ENCODE measurements at places on chromosomes 7 and 10. TPM values are rescaled to one million over a fixed set of nuclear protein-coding genes. Genes with fewer than 3 reads are reported as not detected.

DNA sequence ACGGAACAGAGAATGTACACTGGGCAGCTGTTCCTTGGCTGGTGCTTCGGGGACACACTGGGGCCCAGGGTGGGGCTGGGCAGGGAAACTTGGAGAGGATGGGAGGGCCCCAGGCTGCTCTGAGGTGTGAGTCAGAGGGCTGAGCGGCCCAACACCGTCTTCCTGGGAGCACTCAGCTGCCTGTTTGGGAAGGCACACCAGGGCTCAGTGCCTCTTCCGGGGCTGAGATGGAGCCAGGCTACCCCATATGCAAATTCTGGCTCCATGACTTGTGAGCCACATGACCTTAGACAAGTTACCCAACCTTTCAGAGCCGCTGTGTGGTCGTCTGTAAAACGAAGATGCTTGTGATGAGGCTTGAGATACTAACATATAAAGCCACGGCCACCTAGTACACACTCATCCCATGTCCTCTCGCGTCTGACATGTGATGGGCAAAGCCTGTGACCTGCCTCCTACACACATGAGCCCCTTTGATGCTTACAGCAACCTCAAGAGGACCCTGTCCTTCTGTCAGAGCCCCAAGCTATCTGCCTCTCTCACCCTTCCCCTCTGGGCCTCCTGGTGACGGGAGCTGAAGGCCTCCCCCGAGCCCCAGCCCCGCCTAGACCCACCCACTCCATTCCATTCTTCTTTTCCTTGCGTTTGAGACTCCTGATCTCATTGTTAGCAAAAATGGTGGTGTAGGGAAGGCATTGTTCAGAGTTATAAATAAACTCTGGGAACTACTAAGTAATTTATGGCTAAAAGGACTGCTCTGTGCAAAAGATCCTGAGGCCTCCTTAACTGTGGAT lies 26.1 kb downstream of the KLRG2 start:
- DNase-seq: peak; percentile 55

GRCh38 chr10:131314799-131315198 lies 3.3 kb upstream of the TCERG1L start:
- no peak for DNase-seq

DNA sequence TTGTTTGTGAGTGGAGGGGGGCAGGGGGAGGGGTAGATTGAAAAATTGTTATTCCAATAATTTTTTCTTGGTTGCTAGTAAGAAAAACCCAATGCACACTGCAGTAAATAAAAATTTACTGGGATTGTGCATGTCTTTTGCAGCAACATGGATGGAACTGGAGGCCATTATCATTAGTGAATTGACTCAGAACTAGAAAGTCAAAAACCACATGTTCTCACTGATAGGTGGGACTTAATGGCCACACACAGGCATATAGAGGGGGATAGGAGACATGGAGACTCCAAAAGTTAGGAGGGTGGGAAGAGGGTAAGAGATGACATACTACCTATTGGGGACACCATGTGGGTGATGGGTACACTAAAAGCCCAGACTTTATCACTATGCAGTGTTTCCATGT lies 67.2 kb downstream of the BUB3 start:
- DNase-seq: no peak

- DNase-seq: no peak
Measured at GRCh38 chr7:71870812-71871211, 541.3 kb downstream of the CALN1 start.

Gene FAM171A1
- total RNA-seq: 2.6 TPM

- no peak for DNase-seq
Measured at GRCh38 chr10:118214776-118215175, 127.3 kb downstream of the FAM204A start.

- no peak for DNase-seq
Measured at GRCh38 chr7:150356265-150356897, 12.2 kb upstream of the REPIN1 start.

Gene LIPJ
- total RNA-seq: not detected

DNA sequence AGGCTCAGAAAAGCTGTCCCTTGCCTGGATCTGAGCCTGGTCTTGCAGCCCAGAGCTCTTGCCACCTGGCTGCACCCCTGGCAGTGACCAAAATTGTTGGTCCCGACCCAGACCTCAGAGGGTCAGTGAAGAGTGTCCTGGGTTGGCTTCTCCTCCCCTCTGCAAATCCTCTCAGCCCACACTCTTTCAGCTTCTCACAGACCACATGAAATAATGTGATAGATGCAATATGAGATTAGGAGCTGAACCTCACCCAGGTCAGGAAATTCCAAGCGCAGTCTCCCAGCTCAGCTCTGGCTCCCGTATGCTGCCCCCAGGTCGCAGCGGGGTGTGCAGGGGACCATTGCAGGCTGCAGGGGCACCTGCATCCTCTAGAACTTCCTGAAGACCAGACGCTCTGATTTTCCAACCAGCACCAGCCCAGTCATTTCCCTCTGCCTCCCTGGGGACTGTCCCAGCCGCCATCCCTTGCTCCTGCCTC lies 19.6 kb upstream of the RET start:
- DNase-seq: no peak

DNA sequence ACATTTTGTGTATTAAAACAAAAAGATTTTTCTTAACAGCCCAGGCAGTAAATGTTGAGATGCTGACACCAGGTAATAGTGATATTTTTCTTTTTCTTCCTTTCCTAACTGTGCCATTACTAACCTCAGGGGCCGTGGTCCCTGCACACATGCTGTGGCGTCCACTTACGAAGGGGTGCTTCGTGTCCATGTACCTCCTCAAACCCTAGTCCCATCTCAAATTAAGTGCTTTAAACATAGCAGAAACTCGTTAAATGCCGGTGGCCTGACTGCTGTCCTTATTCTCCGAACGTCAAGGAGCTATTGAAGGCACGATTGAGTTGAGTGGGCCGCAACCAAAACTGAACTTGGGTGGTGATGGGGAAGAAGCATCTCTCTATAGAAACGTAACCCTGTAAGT lies 132.4 kb downstream of the ZMYND11 start:
- DNase-seq: no peak

Gene OPALIN
- total RNA-seq: not detected

Gene TSPAN33
- 1.7 TPM for total RNA-seq

Gene CDK1
- total RNA-seq: 0.64 TPM

GRCh38 chr10:101889256-101890210 lies 45.9 kb upstream of the KCNIP2 start:
- DNase-seq: peak; percentile 61

- no peak for DNase-seq
Measured at GRCh38 chr7:154474903-154475520, 422.8 kb downstream of the DPP6 start.

Gene GHITM
- total RNA-seq: 431 TPM

- DNase-seq: no peak
Measured at GRCh38 chr7:105305633-105306032, 83.1 kb downstream of the SRPK2 start.

GRCh38 chr10:3784510-3785250 lies at the start of gene KLF6:
TSS of gene KLF6 (minus strand) at chr10:3785209. CDS start at chr10:3785014, 195 bp downstream.
- DNase-seq: no peak

- DNase-seq: no peak
Measured at GRCh38 chr10:101575091-101575490, 13.0 kb downstream of the POLL start.

- no peak for DNase-seq
Measured at GRCh38 chr7:15922002-15922401, 235.5 kb upstream of the MEOX2 start.

All from bronchial epithelial cell (primary cell).